GM06990 (cell line): ENCODE measurements at places on chromosomes 3 and 15.

- peak; percentile 41 for DNase-seq
Measured at GRCh38 chr3:61682671-61683548, 121.5 kb downstream of the PTPRG start.

DNA sequence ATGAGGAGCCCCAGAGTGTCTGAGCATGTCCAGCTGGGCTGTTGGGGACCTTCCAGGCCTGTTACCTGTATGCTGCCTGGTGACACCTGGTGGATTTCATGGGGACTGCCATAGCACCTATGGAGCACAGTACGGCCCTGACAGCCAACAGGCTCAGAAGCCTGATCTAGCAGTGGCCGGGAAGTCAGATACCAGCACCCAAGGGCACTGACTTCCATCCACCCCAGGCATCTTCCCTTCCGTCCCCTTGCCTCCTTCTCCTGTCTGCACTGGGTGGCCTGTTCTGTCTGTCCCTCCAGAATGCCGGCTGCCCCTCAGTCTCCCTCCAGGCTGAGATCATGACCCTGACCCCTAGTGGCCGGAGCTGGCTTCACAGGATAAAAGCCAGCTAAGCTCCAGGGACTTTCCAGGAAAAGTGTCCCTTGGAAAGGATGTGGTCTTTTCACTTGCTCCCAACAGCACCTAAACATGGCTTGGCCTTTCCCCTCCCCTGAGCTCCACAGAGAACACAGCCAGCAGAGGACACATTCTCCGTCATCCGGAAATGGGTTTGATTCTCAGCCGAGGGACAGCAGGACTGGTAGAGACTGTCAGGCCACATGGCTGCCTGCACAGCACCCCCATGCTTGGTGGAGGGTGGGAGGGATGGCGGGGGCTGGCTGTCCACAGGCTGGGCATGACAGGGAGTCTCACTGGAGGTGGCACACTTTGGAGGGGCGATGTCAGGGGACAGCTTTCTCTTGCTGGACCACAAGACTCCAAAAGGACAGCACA is 9.5 kb downstream of the RPS17 start:
- DNase-seq, result peak; percentile 77

DNA sequence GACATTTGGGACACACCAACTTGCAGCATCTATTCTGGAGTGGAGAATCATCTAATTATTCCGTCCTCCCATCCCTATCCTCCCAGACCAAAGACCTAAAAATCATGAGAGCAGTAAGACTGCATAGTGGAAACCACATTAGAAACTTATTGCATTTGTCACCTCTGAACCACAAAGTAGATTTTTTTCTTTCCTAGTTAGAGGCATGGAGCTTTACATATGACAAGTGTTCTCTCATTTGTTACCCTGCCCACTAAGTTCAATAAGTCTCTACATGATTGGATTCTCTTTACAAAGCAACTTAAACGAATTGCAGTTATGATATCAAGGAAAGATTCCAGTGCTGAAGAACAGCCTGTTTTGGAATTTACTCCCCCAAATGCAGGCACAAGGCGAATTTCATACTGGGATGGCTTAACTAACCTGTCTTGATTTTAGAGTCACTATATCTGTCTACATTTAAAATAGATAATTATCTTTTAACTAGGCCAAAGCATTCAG is 42.3 kb upstream of the LRRFIP2 start:
- no peak for DNase-seq

GRCh38 chr15:96326328-96327154 is 4.0 kb upstream of the NR2F2 start:
- DNase-seq, result no peak

- no peak for DNase-seq
Measured at GRCh38 chr3:132380920-132381319, 36.4 kb upstream of the DNAJC13 start.

DNA sequence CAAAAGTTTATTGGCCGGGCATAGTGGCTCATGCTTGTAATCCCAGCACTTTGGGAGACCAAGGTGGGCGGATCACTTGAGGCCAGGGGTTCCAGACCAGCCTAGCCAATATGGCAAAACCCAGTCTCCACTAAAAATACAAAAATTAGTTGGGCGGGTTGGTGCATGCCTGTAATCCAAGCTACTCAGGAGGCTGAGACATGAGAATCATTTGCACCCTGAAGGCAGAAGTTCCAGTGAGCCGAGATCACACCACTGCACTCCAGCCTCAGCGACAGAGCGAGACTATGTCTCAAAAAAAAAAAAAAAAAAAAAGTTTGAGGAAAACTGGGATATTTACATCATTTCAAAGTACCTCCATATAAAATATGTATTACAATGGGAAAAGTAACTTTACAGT is 40.4 kb downstream of the ETFA start:
- no peak for DNase-seq

DNA sequence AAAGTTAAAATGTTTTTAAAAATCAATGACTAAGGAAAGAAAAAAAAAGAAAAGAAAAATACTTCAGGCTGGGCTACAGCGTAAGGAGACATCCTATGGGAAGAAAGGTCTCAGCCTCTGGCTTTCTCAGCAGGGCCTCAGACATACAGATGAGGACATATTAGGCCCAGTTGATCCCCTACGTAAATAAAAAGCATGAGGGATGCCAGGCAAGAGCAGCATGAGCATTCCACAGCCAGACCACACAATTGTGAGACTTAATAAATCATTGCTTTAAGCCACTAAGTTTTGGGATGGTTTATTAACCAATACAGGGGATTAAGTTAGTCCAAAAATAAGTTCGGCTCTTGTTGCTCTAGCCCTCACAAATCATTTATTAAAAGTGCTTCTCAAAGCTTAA is 394.1 kb upstream of the NECTIN3 start:
- no peak for DNase-seq

GRCh38 chr3:79052054-79052681 is 715.6 kb downstream of the ROBO1 start:
- no peak for DNase-seq

DNA sequence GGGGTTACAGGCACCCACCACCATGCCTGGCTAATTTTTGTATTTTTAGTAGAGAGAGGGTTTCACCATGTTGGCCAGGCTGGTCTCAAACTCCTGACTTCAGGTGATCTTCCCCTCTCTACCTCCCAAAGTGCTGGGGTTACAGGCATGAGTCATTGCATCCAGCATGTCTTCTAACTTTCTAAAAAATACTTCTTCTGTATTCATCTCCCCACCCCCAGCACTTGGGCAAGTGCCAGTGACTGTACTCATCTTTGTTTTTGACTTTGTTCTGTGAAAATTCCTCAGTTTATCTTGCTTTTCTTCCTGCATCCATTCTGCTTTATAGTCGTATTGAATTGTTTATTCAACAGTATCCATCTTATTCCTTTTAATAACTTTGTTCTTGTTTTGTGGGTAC is 47.6 kb downstream of the ARIH1 start:
- DNase-seq, result no peak

DNA sequence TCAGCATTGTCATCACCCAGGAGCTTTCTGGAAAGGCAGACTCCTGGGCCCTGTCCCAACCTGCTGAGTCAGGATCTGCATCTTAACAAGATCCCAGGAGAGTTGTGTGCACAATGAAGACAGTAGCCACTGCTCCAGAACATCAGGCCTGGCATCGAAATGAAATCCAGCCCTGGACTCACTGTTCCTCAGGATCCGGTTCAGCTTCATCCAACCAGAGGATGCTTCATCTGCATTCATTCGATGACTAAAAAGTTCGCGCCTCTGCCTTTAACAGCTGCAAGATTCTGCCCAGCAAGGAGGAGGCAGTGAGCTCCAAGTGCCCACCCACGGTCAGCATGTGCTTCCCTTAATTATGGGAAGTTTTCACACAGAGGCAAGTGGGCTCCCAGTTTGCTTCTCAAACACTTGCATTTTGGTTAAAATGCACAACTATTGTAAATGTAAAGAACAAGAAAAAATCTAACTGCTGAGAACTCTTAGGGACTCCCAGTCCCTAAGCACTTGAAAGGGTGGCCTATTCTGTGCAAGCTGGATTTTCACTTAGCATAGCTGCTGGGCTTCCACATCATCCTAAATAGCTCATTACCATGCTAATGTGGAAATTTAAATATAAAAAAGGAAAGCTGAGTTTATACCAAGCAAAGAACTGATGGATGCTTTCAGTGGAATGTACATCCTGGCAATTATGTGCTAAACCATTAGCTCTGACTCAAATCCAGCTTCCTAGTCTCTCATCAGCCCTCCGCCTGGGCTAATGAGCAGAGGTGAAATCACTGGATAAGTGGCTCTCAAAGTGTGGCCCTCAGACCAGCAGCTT is 25.5 kb upstream of the ESYT3 start:
- no peak for DNase-seq

DNA sequence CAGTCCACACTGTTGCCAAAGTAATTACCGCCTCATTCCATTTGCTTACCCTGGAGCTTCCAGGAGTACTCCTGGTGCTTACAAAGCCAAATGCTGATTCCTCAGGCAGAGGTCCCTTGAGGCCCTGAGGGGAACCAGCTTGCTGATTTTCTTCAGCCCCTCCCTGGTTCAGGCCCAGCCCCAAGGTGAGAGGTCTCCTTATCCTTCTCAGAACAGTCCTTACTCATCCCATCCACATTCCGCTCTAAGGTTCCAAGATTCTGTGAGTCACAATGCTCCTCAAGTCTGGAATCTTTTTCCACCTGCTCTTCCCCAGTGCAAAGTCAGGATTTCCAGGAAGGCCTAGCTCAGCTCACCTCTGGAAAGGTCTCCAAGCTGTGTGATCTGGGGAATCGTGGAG is 1.8 kb upstream of the ATP10A start:
- no peak for DNase-seq

GRCh38 chr3:29465836-29466235 is 185.0 kb downstream of the RBMS3 start:
- no peak for DNase-seq

- DNase-seq, result no peak
Measured at GRCh38 chr15:38065721-38066345, 131.4 kb downstream of the TMCO5A start.

DNA sequence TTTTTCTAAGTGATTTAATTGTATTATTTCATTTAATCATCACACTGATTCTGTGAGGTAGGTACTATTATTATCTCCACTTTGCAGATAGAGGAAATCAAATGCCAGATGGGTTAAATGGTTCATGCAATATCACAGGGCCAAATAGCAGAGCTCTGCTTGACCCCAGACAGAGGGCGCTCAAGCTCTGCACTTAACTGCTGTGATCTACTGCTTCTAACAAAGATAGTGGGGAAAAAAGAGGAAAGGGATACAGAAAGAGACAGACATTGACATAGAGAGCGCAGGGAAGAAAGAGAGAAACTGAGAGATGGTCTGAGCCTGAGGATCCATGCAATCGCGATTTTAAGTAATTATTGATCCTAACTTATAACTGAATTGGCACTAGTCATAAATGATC is 279.1 kb upstream of the THRB start:
- DNase-seq, result peak; percentile 1

DNA sequence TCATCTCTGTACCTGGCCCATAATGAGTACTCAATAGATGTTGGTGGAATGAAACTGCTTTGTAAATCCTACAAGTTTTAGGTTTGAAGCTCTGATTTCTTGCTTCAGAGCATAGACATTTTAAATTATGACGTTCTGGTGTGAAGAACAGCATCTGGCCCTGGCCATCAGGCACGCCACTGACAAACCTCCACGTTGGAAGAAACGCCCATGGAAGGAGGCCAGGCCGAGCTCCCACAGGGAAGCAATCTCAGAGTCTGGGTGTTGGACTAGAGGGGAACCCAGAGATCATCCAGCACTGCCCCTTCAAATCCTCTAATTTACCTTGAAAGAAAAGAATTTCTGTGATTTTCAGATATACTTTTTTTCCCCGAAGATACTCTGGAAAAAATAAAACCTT is 328.1 kb upstream of the RGMA start:
- no peak for DNase-seq

DNA sequence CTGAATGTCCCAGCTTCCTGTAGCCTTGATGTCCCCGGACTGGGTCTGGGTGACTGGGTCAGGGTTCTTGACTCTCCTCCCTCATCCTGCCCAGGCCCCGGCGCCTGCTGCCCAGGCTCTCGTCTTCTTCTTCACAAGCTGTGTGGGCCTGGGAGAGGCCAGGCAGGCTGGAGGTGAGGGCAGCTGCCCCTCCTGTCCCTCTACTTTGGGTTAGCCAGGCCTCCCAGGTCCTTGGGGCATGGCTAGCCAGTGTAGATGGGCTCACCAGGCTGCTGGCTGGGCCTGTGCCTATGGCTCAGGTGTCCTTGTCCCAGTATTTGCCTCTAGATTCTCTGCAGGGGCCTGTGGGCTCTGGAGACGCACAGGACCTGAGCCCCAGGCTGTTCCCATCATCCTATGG is 31.8 kb downstream of the TKT start:
- DNase-seq, result no peak

DNA sequence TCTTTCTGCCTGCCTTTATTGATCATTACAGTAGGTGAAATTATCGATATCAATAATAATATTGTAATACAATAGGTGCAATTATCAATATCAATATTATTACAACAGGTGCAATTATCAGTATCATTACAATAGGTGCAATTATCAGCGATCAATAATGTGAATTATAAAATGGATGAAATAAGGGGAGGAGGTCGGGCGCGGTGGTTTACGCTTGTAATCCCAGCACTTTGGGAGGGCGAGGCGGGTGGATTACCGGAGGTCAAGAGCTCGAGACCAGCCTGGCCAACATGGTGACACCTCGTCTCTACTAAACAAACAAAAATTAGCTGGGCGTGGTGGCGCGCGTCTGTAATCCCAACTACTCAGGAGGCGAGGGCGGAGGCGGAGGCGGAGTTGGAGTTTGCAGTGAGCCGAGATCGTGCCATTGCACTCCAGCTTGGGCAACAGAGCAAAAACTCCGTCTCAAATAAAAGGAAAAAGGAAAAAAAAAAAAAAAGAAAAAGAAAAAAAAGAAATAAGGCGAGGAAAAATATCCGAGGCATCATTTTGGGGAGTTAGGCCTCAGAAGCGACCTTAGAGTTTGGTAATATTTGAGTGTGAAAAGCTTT is 611 bp upstream of the BNIP2 start:
- DNase-seq, result no peak

DNA sequence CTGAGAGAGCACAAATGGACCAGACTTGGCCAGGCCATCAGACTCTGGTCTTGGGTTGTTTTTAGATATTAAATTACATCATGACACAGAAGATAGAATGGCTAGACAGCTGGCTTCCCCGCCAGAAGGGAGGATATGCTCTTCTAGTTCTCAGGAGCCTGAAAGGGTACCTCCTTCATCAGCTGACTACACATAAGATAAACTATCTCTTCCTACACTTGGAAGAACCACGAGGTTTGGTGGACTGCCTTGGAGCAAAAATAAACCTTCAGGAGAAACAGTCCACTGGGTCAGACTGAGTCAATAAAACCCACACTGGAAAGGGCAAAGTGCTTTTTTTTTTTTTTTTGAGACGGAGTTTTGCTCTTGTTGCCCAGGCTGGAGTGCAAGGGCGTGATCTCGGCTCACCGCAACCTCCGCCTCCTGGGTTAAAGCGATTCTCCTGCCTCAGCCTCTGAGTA is 26.3 kb upstream of the DYNC1LI1 start:
- no peak for DNase-seq

DNA sequence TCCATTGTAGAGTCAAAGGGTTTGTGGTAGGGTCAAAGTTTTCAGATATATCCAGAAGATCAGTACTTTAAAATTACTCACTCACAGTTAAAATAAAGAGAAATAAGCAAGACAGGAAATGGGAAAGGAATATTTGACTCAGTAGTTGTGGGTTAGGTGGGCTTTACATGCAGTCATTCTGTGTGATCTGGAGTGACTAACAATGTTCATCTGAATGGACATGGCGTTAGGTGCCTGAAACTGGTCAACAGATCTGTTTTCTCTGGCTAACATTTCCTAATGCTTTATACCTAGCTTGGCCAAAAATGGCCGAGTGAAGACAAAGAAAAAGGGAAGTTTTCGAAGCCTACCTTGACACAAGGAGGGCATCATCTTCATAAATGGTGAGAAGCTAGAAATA is 133.4 kb upstream of the SATB1 start:
- no peak for DNase-seq

- DNase-seq, result peak; percentile 22
Measured at GRCh38 chr3:105322570-105323273, 44.0 kb upstream of the ALCAM start.
